Activated naive CD4-positive, alpha-beta T cell (primary cell): ENCODE measurements at places on chromosomes 7 and 10.

GRCh38 chr7:41403291-41403690 lies 299.6 kb downstream of the INHBA start:
- DNase-seq = no peak

GRCh38 chr10:131478377-131478989 lies 167.0 kb upstream of the TCERG1L start:
- no peak for DNase-seq

GRCh38 chr7:43204081-43204480 lies 91.6 kb downstream of the HECW1 start:
- DNase-seq = no peak

GRCh38 chr10:109934958-109935793 lies 11.9 kb upstream of the XPNPEP1 start:
- no peak for DNase-seq

GRCh38 chr10:75400163-75400770 lies 1.3 kb downstream of the ZNF503 start:
- DNase-seq = no peak
